Effector CD4-positive, alpha-beta T cell (primary cell): ENCODE measurements at places on chromosomes 4 and X.

DNA sequence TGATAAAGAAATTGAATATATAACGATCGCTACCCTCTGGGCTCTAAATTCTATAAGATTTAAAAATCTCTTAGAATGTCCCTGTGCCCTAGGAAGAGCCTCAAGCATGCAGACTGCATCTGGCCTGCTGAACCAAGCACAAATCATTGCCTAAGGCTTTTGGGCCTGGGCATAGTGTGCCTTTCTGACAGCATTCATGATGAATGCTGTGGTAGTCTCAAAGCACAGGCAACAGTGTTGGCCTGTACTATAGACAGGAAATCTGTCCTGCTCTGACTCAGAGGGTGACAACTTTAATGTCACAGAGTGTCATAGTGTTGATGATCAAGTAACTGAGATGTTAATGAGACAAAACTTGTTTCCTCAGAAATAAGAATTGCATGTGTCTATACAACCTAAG lies 717.3 kb downstream of the STIM2 start:
- DNase-seq, result no peak

DNA sequence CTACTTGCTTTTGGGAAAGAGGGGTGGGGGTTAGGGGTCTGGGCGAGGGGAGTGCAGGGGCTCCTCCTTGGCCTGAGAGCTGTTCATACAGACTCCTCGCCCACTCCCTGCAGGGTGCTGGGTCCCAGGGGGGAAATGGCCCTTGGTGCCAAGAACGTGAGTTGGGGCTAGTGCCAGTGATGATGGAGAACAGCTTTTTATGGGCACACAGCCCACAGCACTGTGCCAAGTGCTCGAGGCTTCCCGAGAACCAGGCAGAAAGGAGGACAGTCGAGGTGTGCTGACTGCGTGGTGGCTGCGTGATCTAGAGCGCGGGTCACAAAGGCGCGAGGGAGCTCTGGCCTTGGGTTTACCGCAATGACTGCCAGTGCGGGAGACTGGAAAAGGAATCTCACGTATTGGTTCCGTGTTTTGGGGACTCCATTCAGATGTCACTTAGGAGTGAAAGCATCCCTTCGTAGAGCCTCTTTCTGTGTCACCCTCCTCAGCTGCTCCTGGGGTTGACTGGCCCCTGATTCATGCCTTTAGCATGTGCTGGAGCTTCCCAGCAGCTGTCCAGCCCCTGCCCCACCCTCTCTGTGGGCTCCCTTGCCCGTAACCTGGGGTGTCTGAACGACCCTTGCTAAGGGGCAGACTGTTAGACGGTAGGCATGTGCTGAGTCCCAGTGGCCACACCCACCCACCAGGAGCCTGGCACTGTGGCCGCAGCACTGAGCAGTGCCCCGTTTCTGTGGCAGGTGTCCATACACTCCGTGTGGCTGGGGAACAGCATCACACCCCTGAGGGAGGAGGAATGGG lies 20.9 kb upstream of the MSANTD1 start:
- DNase-seq, result no peak

DNA sequence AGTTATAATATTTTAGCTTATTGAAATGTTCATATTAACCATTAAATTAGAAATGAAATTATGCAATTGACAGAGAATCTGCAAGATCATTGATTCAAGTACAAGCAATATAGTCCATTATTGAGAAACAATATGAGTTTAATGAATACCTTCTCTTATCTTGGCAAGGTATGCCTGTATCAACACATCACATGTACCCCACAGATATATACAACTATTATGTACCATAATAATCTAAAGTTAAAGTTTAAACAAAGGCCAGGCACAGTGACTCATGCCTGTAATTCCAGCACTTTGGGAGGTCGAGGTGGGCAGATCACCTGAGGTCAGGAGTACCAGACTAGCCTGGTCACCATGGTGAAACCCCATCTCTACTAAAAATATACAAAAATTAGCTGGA lies 514.7 kb downstream of the PCDH7 start:
- DNase-seq, result no peak

- DNase-seq, result no peak
These were observed 350.8 kb upstream of the KLF3 start for GRCh38 chr4:38313175-38313574.

DNA sequence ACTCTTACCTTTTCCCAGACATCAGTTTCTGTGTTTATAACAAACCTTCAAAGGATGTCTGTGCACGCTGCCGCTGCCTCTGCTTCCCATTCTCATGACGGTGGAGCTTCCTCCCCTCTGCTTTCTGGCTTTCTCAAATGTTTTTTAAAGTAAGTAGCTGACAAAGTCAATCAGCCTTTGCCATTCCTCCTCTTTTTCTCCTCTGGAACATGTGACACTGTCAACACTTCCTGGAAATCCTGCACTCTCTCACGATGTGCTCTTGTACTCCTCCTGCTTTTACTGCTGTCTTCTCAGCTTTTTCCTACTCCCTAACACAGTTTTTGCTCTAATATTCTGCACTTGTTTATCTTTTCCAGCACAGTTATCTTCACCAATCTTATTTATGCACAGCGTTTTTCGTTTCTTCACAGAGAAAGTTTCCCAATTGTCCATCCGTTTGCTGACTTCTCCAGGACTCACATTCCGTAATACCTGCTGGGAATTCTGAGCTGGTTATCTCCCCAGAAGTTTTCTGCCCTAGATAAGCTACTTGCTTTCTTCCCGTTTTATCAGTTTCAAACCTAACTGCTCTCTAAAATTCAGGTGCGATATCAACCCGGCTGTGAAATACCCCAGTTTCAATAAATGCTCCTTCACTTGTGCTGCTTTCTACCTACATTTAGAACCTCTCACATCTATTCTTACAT lies 465.6 kb upstream of the AGA start:
- DNase-seq, result no peak

DNA sequence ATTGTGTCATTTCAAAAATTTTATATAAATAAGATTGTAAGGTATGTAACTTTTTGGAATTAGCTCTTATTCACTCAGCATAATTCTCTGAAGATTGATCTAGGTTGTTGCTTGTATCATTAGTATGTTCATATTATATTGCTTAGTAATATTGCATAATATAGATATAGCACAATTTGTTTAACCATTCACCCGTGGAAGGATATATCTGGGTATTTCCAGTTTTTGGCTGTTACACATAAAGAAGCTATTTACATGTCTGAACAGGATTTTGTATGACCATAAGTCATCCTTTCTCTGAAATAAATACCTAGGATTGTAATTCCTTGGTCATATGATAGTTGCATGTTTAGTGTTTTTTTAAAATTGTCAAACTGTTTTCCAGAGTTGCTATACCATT lies 82.5 kb downstream of the CPEB2 start:
- DNase-seq, result no peak

- DNase-seq, result no peak
These were observed 1234.2 kb downstream of the FAM133A start for GRCh38 chrX:94908171-94908570.

DNA sequence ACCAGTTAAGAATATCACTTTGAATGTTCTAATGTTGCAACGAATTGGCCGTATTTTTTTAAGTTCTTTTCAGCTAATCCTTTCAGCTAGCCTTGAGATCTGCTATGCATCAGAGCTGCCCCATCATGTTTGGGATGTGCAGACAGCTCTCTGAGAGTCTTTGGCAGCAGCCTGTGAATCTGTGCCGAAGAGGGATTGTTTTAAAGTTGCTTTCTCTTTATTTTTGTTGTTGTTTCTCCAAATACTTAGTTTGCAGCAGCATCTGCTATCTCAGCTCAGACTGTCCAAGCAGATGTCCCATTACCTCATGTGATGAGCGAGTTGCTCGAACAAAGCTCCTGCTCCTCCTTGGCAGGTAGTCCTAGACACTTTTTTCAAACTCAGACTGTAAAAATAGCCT lies 1002.5 kb upstream of the INTU start:
- no peak for DNase-seq

DNA sequence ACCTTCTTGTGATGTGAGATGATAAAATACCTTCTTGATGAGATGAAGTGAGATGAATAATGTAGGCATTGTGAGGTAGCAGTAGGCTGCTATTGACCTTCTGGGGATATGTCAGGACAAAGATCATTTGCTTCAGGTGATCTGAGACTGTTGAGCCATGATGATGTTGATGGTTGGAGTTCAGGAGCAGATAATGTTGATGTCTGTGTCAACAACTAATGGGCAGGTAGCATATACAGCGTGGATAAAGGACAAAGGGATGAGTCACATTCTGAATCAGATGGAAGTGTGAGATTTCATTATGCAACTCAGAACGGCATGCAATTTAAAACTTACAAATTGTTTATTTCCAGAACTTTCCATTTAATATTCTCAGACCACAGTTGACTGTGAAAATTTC lies 57.3 kb downstream of the RAP1GDS1 start:
- no peak for DNase-seq

DNA sequence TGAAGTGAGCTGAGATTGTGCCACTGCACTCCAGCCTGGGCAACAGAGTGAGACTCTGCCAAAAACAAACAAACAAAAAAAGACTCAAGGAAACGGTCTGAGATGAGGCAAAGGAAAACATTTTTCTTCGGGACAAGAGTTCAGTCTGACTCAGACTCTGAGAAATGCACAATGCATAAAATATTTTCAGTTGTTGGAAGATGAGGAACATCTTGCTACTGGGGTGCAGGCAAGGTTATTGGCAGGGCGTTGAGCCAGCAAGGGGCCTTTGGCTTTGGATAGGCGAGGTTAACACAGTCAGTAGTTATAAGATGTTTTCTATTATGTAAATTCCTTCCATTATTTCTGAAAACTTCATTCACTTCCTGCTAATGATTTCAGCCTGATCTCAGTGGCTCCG lies 96.1 kb upstream of the VCX start:
- no peak for DNase-seq
